Dorsolateral prefrontal cortex (tissue), 122 donors: ENCODE measurements at places on chromosomes 11 and 22.

GRCh38 chr22:49934160-49934890, 15.9 kb downstream of the CRELD2 start:
- no peak for DNase-seq

GRCh38 chr11:123484448-123484847, 54.4 kb downstream of the GRAMD1B start:
- no peak for DNase-seq

DNA sequence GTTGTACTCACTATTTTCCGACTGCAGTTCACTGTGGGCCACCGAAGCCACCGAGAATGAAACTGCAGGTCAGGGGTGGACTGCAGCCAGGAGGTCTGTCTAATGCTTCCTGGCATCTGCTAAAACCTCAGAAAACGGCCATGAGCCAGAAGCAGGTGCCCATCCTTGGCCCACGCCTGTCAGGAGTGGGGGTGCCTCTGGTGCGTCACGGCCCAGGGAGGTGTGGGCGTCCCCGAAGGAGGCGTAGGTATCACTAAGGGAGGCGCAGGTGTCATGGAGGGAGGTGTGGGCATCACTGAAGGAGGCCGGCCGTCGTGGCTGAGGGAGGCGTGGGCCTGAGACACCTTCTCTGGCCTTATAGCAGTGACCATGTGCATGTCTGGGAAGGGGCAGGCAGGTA, 456.2 kb downstream of the TBC1D22A start:
- no peak for DNase-seq

GRCh38 chr11:12815931-12816494, 141.8 kb downstream of the TEAD1 start:
- no peak for DNase-seq
